Activated CD8-positive, alpha-beta T cell treated with anti-CD3 and anti-CD28 coated beads for 36 hours (primary cell): ENCODE measurements at places on chromosomes 11 and 22.

DNA sequence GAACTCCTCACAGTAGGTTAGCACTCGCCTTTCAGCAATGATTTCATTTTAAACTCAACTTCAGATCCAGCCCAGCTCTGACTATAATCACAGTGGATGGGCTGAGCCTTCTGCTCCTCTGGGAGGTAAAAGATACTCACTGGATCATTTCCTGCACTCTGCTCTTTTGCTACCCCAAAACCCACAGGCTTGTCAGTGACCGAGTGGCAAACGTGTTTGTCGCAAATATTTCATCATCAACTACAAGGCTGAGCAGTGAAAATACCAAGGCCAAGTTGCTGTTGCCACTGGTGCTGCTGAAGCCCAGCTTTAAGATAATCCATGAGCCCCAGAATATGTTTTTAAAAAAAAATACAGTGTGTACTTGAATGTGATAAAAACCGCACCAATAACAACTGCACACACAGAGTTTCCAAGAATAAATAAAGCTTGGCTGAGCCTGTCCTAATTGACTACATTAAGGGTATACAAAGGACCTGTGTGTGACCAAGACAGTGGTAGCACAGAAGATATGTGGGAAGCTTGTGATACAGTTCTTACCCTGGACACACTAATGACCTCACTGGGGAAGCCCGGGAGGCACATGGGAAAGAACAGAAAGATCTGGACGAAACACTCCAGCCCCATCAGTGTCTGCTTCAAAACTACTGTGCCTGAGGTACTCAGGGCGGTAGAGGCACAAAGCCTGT lies 41.3 kb downstream of the ABTB2 start:
- DNase-seq, result no peak

DNA sequence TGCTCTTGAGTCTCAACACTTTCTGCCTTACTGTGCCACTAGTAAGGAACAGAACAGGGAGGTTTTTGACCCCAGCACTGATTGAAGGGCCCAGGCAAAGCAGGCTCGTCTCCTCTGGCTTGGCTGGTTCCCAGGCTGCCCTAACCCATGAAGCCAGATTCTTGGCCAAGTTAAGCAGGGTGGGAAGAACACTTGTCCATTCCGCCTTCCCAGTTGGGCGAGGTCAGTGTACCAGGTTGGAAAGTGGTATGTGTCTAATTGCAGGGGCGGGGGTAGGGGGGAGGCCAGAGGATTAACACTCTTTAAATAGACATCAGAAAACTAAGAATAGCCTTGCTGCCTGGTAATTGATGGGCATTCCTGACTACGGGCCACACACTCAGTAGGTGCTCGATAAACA lies 14.4 kb downstream of the TIMP3 start:
- DNase-seq, result no peak

- DNase-seq, result no peak
These were observed 29.1 kb downstream of the ST3GAL4 start for GRCh38 chr11:126384449-126385070.

- no peak for DNase-seq
These were observed 606.8 kb downstream of the NTM start for GRCh38 chr11:131977231-131977630.

DNA sequence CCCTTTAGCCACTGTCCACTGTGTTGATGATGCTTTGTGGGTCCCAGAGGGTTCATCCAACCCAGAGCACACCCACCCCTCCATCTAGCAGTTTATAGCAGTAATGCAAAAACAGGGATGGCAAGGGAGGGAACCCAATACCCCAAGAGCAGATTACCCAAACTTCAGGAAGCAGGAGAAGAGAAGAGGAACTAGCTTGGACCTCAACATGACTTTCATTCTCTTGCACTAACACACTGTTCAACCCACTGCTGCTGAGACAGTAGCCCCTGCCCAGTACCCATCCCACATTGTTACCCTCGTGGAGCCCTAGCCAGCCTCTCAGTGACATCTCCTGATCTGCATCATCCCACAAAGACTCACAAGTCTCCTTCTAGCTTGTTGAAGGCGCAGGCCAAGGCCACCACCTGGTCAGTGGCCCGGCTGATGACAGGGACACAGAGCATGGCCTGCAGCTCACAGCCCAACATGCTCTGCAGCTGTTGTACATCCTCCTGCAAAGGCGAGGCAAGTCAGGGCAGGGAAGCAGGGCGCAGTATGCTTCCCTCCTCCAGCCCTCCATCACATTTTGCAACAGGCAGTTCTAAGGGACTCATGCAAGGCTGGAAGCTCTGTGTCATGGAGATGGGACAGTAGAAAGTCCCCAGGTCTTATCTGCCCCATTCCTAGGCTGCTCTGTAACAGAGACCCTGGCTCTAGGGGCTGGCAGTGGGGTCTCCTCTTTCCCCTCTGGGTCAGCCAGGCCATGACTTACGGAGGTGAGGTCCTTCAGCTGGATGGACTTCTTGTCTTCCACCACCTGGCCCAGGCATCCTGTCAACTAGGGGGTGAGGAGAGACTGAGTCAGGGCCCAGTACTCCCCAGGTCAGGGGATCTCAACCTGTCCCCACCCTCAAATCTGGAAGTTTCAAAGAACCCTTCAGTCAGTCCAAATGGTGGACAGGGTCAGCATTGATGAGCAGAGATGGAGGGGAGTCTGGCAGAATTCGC lies 85.5 kb downstream of the PDE2A start:
- DNase-seq, result no peak

- DNase-seq, result no peak
These were observed 404.5 kb downstream of the INSC start for GRCh38 chr11:15519124-15519791.

- no peak for DNase-seq
These were observed 46.7 kb upstream of the SCUBE2 start for GRCh38 chr11:9138133-9138453.

GRCh38 chr11:81342966-81343365 lies 1390.7 kb downstream of the FAM181B start:
- no peak for DNase-seq

DNA sequence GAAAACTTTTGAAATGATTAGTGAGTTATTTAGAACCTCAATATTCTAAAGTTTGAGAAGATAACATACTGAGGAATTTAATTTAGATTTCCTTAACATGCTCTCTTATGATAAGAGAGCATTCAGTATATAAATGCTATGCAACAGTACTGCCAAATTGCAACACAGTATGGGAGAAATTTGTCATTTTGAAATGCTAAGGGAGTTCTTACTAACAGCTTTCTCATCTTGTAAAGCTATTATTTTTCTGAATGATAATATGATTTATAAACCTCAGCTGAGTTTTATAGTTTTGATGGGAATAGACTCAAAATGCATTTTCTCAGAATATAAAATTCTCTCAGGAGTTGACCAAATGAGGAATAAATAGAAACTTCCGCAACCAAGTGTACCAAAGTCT lies 108.4 kb downstream of the SPON1 start:
- no peak for DNase-seq

DNA sequence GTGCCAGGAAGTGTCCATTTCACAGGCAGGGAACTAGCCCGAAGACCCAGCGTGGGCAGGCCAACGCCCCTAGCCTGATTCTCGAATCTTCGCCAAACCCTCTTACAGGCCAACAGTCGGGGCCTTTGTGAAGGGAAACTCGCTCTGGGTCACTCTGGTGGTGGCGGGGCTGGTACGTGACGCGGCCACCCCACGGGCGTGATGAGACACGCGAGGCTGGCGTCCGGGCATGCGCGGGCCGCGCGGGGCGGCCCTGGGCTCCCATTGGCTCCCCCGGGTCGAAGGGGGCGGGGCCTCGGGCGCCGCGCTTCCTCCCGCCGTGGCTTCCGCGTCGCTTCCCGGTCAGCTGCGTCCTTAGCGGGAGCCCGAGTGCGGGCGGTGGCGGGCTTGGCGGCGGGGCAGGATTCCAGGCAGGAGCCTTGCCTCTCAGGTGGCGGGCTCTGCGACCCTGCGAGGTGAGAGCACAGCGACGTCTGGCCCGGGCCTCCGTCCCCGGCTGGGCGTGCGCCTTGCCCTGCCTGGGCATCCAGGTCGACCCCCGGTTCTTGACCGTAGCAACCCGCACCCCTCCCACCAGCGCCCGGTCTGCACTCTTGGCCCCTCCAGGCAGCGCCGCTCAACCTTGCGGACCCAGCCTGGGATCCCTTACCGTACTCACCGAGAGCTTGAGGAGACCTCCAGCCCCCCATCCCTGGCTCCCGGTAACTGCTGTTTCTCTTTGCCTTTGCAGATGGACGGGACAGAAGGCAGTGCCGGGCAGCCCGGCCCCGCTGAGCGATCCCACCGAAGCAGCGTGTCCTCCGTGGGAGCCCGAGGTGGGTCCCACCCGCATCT lies at the start of gene FRMD8:
FRMD8 (plus strand) TSS at position 331 of the 834 bp plus-strand sequence; CDS start at position 731, 400 bp downstream.
- peak; percentile 84 for DNase-seq

DNA sequence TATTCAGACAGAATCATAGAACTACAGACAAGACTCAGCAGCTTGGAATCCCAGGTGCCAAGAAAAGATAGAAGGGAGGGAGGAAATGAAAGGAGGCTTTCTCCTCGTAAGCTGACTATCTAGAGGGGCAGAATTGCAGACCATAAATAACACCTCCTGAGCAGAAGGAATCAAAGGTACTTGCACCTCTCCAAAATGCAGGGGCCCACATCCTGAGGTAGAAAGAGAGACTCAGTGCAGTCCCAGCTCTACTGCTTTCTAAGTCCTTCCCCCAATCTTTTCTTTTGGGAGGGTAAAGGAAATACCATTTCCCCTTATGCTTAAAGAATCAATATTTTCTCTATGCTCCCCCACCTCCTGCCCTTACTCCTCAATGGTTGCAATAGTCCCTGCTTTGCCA lies 55.2 kb downstream of the SYTL2 start:
- DNase-seq, result no peak

- DNase-seq, result no peak
These were observed 1157.5 kb upstream of the RAG2 start for GRCh38 chr11:37755521-37755920.

DNA sequence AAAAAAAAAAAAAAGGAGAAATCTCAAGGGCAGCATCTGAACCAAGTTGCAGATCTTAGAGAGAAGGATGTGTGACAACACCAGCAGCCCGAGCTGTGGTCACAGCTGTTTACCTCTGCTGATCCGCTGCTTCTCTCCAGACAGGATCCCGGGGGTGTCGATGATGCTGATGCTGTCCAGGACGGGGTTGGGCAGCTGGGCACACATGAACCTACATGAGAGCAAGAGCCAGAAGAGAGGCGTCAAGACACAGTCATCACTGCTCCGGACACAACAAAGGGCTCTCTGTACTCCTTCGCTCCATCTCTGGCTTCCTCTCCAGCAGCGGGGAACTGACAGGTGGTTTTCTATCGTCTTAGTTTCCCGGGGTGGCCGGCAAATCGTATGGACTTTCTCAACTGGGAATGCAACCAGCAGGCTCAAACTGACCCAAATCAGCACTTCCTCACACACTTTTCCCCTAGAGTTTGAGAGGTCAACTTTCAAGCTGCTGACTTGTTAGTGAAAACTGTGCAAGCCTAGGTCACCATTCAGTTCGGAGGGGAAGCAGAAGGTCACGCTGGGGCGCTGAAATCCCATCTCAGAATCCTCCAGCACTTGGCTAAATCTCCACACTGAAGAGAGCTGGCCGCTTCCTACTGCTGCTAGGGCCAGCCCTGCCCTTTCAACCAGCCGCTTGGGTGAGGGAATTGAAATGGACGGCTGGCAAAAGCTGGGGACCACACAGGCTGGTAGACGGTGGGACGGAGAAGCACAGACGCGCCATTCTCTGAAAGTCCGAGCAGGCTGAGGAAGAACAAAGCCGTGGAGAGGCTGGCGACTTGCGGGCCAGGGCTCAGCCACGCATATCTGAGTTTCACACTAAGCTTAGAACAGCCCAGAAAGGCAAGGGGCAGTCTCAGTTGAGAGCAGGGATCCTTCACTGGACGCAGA lies 3.8 kb downstream of the EHD1 start:
- peak; percentile 72 for DNase-seq

GRCh38 chr11:1109101-1109917 lies 34.6 kb downstream of the MUC2 start:
- DNase-seq, result no peak

GRCh38 chr11:133582750-133583149 lies 50.4 kb upstream of the OPCML start:
- no peak for DNase-seq

- no peak for DNase-seq
These were observed 31.0 kb upstream of the CHRM4 start for GRCh38 chr11:46422588-46422987.

DNA sequence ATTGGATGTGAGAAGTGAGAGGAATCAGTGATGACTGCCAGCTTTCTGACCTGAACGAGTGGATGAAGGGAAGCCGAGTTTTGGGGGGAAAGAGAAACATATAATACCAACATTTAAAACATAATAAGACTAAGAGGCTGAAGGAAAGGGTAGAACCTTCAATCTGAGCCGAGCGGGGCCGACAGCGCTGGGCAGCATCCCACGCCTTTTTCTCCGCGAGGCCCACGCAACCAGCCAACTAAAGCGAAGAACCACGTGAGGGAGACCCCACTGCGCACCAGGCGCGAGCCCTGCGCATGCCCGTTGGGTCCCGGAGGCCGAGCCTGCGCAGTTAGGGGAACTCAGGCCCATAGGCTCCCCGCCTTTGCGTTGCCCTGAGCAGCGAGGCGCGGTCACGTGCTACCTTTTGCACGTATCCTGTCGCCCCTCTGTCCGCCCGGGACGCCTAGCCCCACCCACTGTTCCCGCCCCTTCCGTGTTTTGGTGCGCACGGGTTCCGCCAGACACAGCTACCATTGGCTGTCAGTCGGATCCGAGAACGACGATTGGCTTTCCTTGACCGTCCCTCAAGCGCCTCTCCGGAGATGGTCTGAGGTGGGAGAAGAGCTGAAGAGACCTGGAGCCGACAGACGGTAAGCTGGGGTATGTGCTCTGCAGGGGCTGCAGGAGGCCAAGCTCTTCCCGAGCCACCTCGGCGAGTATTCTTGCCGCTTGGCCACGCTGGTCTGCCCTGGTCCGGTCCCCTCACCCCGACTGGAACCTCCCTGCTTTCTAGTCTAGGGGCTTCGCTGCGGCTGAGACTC lies at the start of gene HINFP:
HINFP (plus strand) TSS at position 573 of the 803 bp plus-strand sequence. CDS start 5,365 bp downstream, outside the sequence.
- peak; percentile 100 for DNase-seq

GRCh38 chr11:497565-498296 lies 9.3 kb downstream of the RNH1 start:
- no peak for DNase-seq

GRCh38 chr11:67160872-67161783 lies 42.1 kb downstream of the KDM2A start:
- no peak for DNase-seq

- no peak for DNase-seq
These were observed 726 bp downstream of the RTN4RL2 start for GRCh38 chr11:57460758-57461749.

GRCh38 chr11:64186492-64187165 lies 658 bp downstream of the STIP1 start:
- peak; percentile 79 for DNase-seq
